ENCODE measurements at places on chromosomes 7 and 10. TPM values are rescaled to one million over a fixed set of nuclear protein-coding genes. Genes with fewer than 3 reads are reported as not detected.

GRCh38 chr7:80466636-80467035 lies 45.2 kb downstream of the GNAT3 start:
- DNase-seq = peak; percentile 17

DNA sequence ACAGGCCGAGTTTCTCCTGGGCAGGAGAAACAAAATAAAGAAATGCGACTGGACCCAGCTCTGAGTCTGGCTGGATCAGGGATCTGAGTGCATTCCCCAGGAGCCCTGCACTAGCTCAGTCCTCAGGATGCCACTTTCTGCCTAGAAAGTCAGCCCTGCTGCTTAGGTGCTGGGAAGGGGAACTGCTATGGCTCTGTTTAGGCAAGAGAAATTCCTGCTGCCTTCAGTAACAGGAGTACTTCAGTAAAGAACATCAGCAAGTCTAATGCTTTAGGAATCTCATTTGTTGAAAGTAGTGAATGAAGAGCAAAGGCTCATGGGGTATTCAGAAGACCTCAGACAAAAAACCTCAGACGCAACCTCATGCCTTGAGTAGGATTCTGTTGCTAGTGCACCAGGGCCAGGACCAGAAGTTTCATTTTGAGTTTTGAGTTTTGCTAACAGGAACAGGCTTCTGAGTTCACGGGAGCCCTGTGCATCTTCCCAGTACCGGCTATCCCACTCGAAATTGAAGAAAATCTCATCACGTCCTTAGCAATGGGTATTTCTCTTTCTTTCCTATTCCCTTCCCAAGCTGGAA lies 170.8 kb upstream of the CDCA7L start:
- no peak for DNase-seq

DNA sequence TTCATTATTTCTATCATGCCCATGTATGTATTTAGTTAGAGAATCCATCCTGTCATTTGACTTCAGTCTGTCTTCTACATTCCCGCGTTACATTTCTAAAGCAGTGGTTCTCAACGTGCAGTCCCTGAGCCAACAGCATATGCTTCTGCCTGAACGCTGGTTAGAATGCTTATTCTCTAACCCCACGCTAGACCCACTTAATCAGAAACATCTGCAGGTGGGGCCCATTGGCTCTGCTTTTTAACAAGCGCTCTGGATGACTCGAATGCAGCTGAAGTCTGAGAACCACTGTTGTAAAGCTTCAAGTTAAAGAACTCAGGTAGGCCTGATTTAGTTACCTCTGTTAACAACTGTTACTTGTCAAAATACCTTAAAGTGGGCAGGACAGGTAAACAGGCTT lies 38.2 kb downstream of the NEUROD6 start:
- no peak for DNase-seq

- peak; percentile 9 for DNase-seq
Measured at GRCh38 chr7:125670926-125671572, 741.4 kb upstream of the POT1 start.

- DNase-seq = no peak
Measured at GRCh38 chr7:80885757-80886156, 33.1 kb downstream of the SEMA3C start.

DNA sequence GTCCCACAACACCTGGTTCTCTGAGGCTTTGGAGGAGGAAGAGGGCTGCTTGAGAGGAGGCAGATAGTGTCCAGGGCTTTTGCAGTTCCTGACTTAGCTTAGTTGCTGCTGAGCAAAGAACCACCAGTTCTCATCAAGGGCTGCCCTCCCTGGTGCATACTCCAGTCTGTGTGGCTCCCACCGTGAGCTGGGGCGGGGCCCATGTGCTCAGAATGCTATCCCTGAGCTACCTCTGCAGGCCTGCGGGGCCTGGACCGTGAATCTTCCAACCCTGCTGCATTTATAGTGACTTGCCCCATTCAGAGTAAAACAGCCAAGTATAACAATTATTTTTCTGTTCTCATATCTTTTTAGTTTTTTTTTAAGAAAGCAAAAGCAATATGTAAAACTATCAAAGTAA lies 49.2 kb downstream of the TACR2 start:
- DNase-seq = no peak

DNA sequence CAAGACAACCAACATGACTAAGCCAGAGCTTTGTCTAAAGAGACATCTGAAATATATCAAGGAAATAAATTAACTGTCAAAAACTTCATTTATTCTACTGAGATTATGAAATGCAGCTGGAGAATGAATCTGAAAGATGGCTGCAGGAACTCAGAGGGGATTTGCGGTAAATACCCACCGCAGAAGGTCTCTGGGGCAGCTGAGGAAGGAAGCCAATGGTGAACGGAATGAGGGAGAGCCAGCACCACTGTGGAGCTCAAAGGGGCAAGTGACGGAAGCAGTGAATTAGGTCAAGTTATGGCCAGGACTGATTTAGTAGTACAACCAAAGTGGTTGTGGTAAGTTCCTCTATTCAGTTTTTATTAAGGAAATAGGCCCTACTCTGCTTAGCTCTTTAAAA lies 215.3 kb upstream of the GLI3 start:
- no peak for DNase-seq

DNA sequence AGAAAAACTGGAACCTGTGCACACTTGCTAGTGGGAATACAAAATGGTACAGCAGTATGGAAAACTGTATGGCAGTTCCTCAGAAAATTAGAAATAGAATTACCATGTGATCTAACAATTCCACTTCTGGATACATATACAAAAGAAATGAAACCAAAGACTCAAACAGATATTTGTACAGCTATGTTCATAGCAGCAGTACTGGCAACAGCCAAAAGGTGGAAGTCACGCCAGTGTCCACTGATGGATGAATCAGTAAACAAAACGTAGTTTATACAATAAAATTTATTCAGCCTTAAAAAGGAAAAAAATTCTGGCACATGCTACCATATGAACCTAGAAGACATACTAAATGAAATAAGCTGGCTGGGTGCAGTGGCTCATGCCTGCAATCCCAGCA lies 23.0 kb downstream of the IDE start:
- peak; percentile 6 for DNase-seq

DNA sequence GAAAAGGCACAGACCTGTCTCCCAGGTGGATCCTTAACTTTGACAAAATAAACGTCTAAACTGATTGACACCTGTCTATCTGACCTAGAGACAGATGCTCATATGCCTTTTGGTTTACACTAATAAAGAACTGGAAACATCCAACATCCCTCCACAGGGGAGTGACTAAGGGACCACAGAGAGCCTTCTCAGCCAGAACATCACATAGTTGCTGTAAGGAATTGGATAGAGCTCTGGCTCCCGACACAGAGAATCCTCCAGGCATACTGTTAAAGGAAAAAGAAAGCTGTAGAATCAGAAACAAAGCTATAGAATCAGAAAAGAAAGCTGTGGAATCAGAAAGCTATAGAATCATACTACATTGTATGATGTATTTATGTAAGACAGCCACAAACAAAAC lies 258.8 kb downstream of the STK31 start:
- DNase-seq = peak; percentile 49

DNA sequence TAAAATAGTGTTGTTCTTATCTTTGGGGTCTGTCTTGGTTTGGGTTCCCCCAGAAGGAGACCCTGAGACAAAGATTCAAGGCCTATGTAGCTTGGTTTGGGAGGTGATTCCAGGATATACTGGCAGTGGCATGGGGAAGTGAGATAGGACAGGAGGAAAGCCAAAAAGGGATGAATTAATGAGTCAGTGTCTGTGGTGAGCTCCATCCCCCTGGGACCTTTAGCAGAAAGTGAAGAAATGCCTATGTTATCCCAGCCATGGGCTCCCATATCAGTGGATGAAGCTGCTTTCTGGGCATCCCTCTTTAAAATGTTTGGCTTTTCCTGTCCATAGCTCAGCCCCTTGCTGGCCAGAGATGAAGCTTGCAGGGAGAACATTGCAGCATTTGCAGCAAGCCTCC lies 217.0 kb upstream of the CTBP2 start:
- DNase-seq = no peak

GRCh38 chr7:80637911-80638765 lies at the start of gene CD36:
Gene CD36, plus strand, starts transcription at chr7:80638642. Its CDS starts 8,099 bp downstream, at chr7:80646741.
- no peak for DNase-seq

DNA sequence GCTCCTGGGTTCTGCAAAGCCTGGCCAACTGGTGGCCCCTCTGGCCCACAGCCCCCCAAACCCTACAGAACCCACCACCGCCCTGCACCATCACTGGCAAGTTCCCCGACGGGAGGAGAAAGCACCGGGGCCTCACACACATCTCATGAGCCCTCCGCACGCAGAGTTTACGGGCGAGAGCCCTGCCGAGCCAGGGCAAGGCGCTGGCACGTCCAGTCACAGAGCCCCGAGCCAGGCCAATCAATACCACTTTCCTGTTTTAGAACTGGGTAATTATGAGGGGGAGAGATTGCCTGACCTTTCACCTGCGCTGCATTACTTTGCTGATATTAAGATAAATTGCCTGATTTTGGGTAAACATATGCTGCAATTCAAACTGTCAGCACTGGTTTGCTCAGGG lies 113.3 kb downstream of the EBF3 start:
- no peak for DNase-seq

DNA sequence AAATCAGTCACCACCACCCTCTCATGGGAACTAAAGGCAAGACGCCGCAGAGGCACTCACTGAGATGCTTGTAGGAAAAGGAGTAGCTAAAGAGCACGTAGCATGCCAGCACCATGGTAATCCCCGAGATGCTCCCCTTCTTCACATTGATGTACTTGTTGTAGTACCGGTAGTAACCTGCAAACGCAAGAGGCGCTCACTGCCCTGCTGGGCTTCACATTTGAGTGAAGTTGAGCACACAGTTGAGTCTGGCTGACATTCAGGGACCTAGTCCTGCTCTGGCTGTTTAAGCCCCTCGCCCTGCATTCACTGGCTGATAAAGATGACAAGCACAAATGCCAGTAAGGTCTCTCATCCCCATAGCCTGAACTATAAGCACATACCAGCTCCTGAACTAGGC lies 6.9 kb downstream of the ATP5MF start:
- DNase-seq = peak; percentile 30

The NCF1 gene
- total RNA-seq = not detected

The GAD2 gene
- not detected for total RNA-seq

The CYP3A5 gene
- total RNA-seq = 0.05 TPM

The TRIL gene
- total RNA-seq = 0.44 TPM

The DYDC2 gene
- total RNA-seq = not detected

The CCDC146 gene
- 1.1 TPM for total RNA-seq

The CAV1 gene
- 413 TPM for total RNA-seq

The GPR26 gene
- not detected for total RNA-seq

The CYP3A7 gene
- total RNA-seq = not detected

The NXPH1 gene
- not detected for total RNA-seq

The FBXO24 gene
- total RNA-seq = 0.05 TPM

Measured in M059J (cell line).